ENCODE measurements at places on chromosomes 3 and 15.

DNA sequence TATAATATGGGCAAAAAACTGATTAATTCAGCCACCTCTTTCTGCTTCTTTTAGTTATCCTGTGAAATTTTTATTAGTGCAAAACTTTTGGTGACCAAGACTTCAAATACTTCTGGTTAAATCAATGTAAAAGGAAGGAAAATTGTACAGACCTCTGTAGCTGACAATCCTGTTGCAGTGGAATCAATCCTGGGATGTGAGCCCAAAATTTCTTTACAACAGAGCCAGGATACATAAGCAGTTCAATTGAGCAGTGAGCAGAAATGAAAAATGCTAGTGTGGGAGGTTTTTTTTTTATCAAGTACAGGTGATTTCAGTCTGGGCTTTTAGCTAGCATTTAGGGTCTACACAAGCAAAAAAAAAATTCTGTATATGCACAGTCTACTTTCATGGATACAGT, 398.0 kb downstream of the OTOL1 start:
- no peak for DNase-seq

DNA sequence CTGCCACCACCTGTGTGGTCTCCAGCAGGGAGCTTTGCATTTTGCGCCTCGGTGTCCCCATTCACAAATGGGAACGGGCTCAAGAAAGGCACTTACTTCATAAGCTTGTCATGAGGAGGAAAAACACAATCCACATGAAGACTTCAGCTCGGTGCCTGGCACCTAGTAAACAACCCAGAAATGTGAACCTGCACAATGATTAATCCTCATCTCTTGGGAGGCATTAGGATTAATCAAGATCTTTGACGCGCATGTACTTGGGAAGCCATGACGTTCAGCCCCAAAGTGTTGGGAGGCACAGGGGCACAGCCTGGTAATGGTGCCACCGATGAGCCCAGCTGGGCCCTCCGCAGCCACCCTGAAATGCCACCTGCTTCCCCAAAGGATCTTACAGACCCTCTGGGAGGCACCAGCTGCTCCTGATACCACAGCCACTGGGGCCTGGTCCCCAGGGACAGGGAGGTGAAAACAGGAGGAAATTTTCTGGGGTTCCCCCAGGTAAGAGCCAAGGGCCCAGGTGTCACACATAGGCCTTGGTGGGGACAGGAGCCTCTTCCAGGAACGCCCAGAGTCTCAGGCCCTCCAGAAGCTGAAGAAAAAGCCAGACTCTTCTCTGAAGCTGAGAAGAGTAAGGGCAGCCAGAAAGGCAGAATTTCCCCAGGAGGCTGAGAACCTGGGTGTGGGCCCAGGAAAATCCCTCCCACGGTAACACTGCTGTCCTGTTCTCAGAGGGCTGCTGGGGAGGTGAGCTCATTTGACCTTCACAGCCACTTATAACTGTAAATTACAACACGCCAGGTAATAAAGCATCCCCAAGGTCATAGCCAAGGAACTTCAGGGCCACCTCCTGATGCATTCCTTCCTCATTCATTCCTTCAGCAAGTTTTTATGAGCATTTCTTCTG, 507.5 kb downstream of the SHQ1 start:
- no peak for DNase-seq

DNA sequence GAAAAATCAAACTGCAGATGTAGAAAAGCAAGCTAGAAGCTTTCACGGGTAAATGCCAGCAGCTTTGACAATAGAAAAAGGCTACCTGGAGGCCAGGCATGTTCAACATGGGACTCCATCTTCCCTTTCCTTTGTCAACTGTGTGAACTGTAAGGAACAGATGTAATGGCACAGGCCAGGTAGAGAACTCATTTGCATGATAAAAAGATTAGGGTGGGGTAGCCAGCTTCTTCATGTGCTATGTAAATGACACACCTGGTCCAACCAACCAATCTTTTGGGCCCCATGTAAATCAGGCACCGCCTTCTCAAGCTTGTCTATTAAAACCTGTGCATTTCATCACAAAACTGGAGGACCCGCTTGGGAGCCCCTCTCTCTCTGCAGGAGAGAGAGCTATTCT, 686.5 kb upstream of the GOLIM4 start:
- no peak for DNase-seq

DNA sequence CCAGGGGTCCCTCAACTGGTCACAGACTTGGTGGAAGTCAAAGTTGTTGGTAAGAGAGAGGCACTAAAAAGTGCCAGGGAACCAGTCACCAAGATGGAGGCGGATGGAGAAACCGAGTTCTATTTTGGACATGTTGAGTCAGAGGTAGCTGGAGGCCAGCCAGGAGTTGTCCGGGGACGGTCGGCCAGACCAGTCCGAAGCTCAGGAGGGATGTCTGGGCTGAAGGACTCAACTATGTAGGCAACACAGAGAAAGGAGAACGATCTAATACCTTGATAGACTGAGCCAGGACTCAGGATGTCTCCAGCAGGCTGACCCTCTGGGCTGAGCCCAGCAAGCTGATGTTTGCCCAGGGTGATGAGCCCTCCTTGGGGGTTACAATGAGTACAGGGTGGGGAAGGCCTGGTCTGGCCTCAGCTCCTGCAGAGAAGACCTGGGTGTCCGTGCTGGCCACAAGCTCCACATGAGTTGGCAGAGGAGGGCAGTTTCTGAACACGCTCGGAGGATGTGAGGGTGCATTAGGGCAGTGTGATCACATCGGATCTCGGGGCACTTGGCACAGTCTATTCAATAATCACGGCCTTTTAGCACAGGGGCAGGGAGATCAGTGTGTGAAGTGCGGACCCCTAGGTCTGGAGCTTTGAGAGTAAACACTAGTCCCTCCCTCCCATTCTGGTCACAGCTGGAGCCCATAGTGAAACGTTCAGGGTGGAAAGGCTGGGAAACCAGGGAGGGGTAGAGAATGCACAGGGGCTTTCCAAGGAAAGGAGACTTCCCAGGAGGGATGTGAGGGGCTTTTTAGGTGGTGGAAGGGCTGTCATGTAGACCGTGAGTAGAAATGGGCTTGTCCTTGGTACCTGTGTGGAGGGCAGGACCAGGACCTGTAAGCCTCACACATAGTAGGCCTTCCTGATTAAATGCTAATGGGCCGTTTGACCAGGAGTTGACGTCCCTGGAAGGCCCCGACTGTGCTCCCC, 111.9 kb downstream of the ETFA start:
- DNase-seq: no peak

DNA sequence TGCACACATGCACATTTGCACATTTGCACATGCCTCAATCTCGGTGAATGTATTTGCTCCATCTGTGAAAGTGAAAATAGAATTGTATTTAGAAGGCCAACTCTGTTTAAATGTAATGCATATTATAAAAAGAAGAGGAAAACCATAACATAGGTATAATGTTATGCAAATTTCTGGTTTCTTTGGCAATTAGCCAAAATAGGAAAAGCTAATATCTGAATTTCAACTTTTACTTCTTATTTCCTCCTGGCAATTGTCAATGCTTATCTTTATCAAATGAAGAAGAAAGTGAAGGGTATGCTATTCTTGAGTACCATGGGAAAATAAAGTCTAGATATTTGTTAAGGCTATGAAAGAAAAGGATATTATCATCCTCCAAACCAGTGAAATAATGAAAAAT, 76.7 kb upstream of the SLC2A2 start:
- no peak for DNase-seq

GRCh38 chr15:101613130-101614000, 38.8 kb downstream of the TM2D3 start:
- DNase-seq: no peak

DNA sequence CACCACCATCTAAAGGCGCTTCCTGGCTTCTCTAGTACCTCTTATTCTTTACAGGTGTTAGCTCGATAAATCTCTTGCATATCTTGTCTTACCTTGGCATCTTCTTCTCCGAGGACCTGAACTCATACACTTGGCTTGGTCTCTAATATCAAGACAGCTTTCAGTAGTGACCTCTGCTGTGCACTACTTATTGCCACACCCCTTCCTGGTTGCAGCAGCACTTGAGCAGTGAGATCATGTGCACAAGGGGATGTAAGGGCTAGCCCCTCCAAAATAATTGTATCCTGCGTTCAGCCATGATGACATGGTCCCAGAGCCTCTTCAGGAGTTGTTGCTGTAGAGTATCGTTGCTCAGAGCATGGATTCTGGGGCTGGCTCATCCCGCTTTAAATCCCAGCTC, 1.3 kb upstream of the PLA1A start:
- no peak for DNase-seq

GRCh38 chr3:119401069-119401468, 62.3 kb downstream of the TMEM39A start:
- no peak for DNase-seq

DNA sequence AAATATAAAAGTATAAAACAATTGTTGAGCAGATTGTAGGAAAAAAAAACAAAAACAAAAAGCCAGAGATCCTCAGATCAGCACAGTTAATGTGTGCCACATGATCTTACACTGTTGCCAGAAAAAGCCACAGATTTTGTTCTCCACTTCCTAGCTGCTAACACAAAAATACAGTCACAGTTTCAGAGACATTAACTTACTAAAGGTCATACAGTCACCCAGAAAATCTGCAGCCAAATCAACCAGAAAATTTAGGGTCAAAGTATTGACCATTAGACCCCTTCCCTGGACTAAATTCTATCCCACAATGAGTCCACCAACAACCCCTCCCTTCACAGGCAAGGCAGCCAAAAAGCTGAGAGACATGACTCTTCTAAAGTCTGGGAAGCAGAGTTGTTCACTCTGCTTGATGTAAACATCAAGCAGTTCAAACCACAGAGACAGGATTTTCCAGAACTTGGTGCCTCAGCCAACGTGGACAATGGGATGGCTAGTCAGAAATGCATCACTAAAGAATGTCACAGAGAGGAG, 59.1 kb downstream of the SST start:
- DNase-seq: no peak

DNA sequence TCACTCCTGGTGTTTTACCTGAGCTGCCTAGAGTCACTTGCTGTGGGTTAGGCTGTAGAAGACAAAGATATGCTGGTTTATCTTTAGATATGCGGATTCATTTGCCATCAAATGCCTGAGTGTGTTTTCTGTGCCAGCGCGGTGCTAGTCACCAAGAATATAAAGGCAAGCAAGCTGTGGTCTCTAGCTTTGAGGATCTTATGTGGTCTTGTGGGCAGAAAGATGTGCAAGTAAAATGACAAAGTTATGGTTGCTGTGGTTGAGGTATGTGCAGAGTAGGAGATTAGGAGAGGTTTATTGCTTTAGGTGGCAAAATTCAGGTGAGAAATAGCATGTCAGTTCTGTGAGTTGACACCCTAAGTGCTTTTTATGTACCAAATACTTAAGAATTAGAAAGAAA, 94.2 kb downstream of the CGNL1 start:
- DNase-seq: no peak

DNA sequence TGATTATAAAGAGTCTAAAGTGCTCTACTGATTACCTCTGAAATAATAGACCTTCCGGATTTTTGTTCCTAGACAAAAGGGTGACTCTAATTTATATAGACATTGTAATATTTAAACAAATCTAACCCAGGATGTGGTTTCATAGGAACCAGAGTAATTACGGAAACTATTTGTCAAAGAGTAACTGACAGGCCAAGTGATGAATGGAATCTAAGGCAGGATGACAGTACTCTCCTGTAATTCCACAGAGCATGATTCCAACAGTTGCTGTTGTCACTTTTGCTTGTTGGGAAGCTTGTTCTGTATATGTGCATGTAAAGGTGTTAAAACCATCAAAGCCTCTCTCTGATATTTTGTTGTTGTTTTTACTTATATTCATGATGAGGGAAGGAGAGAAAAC, 1141.0 kb downstream of the IGSF11 start:
- DNase-seq: no peak

- no peak for DNase-seq
These were observed 353.6 kb downstream of the ULK4 start for GRCh38 chr3:41608347-41608746.
